ENCODE measurements at places on chromosomes 16 and 17.

DNA sequence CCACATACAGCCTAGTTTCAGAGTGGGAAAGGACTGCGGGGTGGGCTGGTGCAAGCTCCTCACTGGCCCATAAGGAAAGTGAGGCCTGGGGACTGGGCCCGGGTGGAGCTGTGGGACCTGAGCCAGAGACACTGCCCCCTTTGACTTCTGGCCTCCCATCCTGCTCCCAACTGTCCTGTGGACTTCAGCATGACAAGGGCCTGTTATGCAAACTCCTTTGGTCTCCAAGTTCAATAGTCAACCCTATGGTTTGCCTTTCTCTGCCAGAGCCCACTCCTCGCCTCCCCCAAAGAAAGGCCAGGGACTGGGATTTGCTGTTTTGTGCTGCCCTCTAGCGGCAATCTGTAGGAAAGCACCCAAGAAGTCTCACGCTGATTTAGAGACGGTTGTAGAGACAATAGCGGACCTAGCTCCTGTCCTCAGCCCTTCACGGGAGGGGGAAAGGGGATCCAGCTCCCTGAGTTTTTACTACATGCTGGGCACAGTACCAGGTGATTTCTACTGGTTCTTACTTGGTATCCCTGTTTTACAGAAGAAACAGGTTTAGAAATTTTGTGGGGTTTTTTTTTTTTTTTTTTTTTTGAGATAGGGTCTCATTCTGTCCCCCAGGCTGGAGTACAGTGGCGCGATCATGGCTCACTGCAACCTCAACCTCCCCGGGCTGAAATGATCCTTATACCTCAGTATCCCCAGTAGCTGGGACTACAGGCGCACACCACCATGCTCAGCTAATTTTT, 1.2 kb upstream of the TLCD3B start:
- DNase-seq: peak; percentile 53

- DNase-seq: no peak
These were observed 320.8 kb downstream of the FOXL1 start for GRCh38 chr16:86899151-86899550.

DNA sequence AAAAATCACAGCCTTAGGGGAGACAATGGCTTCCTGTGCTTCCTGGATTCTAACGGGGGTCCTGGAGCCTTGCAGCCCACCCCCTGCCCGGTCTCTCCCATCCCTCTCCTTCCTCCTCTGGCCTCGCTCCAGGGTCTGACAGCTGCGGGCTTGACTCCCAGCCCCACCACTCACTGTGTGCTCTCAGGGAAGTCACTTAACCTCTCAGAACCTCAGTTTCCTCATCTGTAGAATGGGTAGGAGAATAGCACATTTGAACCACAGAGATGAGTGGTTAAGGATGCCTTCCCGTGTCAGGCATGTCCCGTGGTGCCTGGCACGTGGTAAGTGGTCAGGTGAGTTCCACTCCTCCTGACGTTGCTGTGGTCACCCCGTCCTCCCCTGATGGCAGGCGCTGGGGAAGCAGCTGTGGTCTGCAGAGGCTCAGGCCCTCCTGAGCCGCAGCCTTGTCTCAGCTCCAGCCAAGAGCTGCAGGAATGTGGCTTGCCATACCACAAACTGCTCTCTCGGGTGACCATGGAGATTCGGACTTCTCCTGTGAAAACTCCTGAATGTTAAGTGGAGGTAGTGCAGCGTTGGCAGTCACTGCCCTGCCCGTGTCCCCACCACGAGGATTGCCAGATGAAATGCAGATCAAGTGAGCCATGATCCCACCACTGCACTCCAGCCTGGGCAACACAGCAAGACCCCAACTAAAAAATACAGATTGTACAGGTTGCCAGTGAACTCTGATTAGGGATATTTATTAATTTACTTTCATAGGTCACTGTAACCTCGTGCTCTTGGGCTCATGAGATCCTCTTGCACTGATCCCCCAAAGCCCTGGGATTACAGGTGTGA, 85.7 kb downstream of the NT5M start:
- DNase-seq: no peak

GRCh38 chr17:72056727-72057290, 64.0 kb upstream of the SOX9 start:
- DNase-seq: no peak

DNA sequence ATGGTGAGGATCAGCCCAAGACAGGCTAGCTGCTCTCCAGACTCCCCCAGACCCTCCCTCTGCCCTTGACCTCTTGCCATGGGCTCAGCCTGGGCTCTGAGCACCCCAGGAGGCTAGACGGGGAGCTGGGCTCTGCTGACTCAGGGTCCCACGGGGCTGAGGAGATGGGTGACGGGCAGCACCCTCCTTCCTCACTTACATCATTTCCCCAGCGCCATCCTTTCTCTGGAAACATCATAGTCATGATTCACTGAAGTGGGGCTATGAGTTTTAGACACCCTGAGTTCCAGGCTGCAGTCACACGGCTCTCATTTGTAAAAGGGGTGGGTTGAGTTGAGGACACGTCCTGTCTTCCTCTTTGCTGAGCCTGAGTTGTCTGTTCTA, 3.0 kb upstream of the ITGAX start:
- no peak for DNase-seq

- DNase-seq: no peak
These were observed 23.8 kb downstream of the TSC2 start for GRCh38 chr16:2071454-2072202.

Measured in NCI-H774 (cell line).